ENCODE measurements at places on chromosomes 1 and 21.

- DNase-seq = no peak
Measured at GRCh38 chr1:10189659-10190058, 20.7 kb upstream of the KIF1B start.

DNA sequence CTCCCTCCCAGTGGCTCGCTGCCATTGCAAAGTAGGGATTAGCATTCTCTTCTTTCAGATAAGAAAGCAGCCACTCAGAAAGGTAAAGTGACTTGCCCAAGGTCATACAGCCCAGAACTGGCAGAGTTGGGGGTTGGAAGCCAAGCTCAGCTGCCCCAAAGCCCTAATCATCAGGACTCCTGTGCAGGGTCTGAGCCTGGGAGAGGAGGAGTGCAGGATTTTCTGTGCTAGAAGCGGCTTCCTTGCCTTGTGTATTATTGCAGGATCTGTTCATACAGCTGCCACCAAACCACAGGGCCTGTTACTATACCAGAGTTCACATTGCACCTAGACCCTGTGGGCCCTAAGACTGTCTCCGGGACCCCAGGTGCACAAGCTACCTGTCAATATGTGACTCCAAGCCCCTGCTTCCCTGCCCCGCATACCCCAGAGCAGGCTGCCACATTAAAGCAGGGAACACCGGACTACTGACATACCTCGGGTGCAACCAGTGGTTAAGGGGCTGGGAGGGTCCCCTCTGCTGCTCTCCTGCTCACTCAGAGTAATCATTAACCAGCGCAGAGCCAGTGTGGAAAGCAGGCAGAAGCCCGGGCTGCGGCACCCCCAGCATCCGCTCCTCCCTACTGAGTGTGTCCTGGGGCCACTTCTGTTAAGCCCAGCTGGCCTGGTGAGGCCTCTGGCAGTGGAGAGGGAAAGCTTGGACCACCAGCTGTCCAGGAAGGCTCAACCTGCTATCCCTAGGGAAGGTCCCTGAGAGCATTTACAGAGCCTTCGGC is 15.8 kb downstream of the HSPG2 start:
- no peak for DNase-seq

GRCh38 chr1:51973587-51974474 is 16.7 kb downstream of the RAB3B start:
- no peak for DNase-seq

GRCh38 chr1:169601096-169601881 is 15.0 kb upstream of the F5 start:
- no peak for DNase-seq

DNA sequence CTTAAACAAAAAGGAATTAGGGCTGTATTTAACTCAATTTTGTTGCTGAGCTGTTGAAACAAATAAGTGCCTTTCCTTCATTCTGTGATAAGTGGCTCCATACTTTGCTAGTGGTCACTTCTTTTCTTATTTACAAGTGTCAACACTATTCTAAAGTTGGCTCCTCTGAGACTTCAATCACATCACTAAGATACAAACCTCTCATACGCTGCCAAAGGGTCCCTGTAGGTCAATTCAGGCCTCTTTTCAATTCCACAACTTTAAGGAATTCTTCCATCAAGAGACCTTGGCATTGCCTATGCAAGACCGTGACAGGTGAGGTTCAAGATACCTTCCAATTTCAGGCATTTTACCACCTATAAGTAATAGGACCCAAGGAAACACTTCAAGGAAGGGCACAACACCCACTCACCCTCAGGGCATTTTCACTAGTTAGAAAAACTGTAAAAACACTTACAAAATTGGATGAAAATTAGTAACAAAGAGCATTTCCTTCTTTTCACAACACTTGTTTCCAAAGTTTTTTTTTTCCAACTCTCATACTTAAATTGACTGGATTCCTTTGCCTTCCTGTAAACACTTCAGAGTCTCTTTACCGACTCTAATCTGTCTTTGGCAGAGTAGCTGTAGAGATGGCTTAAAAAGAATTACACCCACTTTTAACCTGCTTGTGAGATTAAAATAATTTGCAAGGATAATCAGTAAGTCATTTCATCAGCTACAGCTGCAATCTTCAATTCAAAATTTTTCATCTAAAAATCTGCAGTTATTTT is 24.5 kb downstream of the SERBP1 start:
- DNase-seq = no peak

DNA sequence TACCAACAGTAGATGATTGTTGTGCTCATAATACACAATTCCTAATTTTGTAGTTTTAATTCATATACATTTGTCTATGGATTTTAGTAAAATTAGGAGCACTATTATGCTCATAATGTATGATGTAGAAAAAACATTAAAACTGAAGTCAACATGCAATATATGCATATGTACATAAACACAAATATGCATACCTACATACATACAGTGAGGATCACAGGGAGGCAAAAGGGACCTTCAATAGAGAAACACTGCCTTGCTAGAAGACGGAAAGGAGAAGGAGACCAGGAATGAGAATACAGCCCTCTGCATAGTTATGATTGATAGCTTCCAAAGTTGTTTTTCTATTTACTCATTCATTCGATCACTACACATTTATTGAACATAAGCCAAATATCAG is 606.5 kb downstream of the LMO4 start:
- no peak for DNase-seq
